ENCODE measurements at places on chromosomes 16 and 17.

DNA sequence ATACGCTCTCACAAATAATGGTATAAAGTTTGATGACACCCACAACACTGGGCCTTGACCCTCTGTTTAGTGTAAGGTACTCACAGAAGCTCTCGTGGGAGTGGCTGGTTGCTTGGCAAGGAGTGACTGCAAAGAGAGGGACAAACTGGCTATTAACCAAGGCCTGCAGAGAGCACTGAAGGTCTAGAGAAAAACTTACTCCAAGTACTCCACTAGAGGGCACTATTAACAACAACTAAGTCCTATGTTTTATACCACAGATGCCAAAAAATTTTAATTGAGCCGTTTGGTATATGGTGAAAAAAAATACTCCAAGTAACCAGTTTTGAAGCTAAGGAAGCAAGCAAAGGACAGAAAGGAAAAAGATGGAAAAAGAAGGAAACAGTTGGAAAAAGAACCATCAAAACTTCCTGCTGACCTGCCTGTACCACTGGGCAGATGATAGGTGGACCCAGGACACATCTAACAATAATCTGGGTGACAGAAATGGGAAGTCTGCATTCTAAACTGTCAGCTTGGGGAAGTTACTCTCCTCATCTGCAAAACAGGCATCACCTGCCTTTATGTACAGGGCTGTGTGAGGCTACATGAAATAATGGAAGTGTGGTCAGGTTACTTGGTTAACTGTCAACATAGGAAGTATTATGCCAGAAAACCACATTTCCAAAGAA lies 23.2 kb downstream of the DYNC1LI2 start:
- no peak for DNase-seq

DNA sequence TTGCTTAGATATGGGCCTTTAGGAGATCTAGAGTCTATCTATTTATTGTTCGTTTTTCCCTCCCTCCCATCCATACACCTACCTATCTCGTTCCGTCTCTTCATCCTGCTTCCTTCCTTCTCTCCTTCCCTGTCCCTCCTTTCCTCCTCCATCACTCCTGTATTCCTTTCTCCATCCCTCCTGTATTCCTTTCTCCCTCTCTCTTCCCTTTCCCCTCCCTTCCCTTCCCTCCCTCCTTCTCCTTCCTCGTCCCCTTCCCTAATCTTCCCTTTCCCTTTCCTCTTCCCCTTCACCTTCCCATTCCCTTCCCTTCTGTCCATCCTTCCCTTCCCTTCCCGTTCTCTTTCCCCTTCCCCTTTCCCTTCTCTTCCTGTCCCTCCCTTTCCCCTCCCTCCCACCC lies 10.6 kb downstream of the GP2 start:
- DNase-seq: no peak

DNA sequence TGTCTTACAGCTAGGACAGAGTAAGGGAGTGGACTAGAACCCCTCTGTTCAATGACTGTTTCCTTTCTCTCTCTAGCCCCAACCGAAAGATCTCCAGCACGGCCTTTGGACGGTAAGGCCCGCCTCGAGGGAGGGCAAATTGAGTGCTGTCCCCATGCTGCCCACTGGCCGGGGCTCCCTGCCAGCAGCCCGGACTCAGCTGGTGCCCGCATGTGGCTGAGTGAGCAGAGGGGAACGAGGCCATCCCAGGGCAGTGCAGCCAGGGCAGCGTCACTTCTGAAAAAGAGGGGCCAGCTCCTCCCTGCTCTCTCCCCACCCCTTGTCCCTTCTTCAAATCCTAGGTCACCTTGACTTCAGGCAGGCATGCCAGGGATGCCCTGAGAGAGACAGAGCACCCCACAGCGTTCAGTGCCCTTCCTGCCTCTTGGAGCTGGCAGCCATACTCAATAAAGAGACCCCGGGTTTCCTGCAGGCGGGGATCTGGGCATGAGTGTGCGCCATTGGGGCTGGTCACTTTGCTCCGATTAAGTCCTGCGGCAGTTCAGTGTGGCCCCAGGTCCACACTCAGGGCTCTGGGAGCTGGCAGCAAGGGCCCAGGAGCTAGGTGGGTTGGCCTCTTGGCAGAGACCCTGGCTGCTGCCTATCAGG lies 130.9 kb downstream of the RAB11FIP4 start:
- no peak for DNase-seq

DNA sequence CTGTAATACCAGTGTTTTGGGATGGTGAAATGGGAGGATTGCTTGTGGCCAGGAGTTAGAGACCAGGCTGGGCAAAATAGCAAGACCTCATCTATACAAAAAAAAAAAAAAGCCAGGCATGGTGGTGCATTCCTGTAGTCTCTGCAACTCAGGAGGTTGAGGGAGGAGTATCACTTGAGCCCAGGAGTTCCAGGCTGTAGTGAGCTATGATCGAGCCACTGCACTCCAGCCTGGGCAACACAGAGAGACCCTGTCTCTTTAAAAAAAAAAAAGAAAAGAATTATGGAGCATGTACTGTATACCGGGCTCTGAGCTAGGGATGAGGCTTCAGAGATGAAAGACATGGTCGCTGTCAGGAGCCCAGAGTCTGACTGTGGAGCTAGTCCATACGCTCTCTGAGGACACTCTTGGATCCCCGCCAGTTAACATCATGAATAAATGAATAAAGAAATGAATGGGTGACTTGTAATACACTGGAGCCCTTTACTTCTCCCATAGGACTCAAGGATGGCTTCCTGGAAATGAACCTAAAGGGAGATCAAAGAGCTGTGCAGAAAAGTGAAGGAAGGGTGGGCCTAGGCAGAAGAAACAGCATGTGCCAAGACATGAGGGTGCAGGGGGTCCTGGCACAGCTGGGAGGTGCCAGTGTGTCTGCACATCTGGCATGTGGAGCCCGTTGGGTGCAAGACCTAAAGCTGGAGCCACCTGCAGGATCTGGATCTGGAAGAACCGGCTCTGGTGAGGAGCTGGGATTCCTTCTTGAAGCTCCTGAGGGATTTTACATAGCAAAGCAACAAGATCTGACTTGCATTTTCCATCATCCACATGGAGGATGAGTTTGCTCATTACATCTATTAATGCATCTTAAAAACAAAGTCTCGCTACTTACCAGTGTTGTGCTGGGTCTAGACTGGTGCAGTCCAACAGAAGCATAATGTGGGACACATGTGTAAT lies 120.4 kb downstream of the IRX3 start:
- DNase-seq: no peak

GRCh38 chr17:18158022-18158600 lies 25.5 kb upstream of the ALKBH5 start:
- peak; percentile 53 for DNase-seq

- no peak for DNase-seq
Measured at GRCh38 chr17:43611230-43611969, 50.3 kb downstream of the MEOX1 start.

- no peak for DNase-seq
Measured at GRCh38 chr17:55722742-55723487, at the start of gene TMEM100. TMEM100 (minus strand) TSS chr17:55722864; CDS start chr17:55721070, 1,794 bp downstream.

DNA sequence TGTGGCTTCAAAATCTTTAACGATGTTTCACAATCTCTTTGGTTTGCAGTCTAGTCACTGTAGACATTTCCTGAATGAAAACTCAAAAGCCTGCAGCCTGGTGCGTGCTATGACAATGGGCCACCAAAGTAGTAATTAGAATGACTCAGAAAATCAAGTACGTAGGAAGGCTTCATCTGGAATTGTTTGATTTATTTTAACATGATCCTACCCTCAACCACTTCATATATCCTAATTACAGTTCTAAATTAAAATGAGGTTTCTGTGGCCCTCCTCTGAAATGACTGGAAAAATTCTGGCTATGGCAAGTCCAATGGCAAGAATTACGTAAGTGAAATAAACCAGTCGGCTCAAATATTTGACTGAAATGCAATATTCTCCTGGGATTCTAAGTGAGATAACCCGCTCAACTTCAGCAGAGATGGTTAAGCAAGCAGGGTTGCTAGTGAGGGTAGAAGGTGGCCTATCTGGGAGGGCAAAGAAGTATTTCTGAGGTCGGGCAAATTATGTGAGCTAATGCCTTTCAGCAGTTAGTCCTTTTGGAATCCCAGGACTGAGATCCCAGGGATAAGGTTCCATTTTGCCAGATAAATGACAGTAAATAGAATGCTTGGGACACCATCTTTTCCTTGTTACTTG lies 145.6 kb upstream of the MYOCD start:
- no peak for DNase-seq

GRCh38 chr16:84905965-84906460 lies 86.2 kb downstream of the CRISPLD2 start:
- DNase-seq: no peak

- peak; percentile 2 for DNase-seq
Measured at GRCh38 chr16:30187971-30188561, 4.7 kb downstream of the CORO1A start.

DNA sequence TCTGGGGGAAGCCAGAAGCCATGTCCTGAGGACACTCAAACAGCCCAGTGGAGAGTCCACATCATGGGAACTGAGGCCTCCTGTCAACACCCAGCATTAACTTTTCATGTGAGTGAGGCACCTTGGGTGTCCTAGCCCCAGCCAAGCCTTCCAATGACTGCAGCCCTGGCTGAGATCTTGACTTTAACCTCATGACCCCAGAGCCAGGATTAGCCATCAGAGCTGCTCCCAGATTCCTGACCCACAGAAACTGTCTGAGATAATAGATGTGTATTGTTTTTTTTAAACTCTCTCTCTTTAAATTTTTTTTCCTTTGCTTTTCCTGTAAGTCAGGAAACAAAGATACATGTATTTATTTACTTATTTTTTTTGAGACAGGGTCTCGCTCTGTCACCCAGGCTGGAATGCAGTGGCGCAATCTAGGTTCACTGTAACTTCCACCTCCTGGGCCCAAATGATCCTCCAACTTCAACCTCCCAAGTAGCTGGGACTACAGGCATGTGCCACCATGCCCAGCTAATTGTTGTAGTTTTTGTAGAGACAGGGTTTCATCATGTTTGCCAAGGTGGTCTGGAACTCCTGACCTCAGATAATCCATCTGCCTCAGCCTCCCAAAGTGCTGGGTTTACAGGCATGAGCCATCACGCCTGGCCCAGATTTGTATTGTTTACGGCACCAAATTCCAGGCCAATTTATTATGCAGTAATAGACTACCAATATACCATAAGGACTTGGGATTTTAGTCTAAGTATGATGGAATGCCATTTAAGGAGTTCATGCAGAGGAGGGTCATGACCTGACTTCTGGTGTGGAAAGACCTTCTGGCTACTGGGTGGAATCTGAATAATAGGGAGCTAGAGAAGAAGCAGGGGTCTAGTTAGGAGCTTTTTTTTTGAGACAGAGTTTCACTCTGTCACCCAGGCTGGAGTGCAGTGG lies 14.0 kb upstream of the TMEM94 start:
- no peak for DNase-seq

- no peak for DNase-seq
Measured at GRCh38 chr17:60729854-60730253, 52.2 kb downstream of the BCAS3 start.

DNA sequence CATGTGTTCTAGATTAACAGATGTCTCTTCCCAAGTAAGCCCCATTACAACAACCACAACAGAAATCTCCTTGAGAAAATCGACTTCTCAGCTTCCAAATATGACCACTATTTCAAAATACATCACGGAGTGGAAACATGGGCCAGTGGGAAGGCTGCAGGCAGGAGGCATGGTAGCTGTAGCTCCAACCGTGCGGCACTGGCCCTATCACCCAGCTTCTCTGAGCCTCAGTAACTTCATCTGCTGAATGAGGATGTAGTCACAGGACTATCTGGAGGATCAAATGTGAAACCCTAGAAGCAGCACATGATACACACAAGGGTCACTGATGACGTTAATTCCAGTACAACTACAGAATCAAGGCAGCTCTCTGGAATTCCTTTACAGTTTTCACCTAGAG lies 112.2 kb downstream of the VPS53 start:
- no peak for DNase-seq

GRCh38 chr17:77521076-77521475 lies 380.3 kb downstream of the SEC14L1 start:
- DNase-seq: no peak

DNA sequence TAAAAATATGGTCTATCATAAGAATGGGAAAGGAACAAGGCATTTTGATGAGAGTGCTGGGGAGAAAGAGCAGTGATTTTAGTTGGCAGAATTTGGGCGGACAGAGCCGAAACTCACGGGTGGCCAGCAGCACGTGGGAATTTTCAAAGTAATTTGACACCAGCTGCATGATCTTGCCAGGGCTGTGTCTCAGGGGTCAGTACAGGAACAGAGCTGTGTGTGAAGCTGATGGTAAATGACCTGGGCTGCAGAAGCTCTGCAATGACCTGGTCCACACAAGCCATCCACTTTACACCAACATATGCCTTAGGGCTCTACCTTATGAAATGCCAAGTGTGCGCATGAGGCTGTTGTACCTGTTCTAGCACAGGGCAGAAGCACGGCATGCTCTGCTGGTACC lies 112.0 kb downstream of the ZFHX3 start:
- DNase-seq: no peak

DNA sequence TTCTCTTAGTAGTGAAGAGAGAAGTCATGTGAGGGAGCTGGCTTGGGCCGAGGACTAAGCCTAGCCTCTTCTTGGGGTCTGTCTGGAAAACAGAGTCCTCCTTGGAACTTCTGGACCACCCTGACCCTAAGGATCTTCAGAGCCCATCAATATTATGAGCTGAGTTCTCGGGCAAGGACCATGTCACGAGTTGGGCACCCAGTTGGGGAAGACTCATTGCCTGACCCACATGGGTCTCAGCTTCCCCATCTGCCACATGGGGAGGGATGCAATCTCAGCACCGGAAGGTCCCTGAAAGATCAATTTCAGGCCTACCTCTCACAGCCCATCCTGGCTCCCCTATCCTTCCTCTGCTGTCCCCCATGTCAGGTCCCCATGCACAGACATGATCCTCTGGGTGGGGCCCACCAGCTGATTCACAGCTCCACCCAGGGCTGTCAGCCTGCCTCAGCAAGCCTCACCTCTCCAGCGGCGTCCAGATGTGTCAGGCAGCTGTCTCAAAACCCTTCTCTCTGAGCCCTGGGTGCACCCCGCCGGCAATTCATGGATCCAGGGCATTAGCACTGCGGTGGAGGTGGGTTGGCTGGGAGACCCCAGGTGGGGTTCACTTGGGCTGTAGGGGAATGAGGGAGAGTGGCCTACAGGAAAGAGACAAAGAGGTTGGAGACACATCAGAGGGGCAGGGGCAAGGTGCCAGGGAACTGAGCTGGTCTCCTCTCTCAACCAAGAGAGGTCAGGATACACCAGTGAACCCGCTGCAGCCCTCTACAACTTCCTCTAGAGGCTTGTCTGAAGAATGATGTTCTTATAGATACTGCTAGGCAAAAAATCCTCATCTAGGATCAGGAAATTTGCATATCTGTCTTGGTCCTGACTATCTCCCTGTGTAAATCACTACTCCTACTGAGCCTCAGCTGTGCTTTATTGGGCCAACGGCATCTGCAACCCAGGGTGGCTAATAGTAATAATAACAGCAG lies 1.8 kb downstream of the NLRP1 start:
- no peak for DNase-seq

- DNase-seq: no peak
Measured at GRCh38 chr17:55417411-55418268, 4.0 kb downstream of the MMD start.

GRCh38 chr16:56576585-56577299 lies 11.9 kb downstream of the MT4 start:
- DNase-seq: peak; percentile 69

Data from endothelial cell (in vitro differentiated cells).